Forelimb muscle (tissue), 1 donor: ENCODE measurements at places on chromosomes 1 and 21. TPM values are rescaled to one million over a fixed set of nuclear protein-coding genes. Genes with fewer than 3 reads are reported as not detected.

- DNase-seq = no peak
Measured at GRCh38 chr1:154863315-154864174, 6.5 kb downstream of the KCNN3 start.

- DNase-seq = no peak
Measured at GRCh38 chr1:244436336-244437085, 15.2 kb downstream of the ADSS2 start.

DNA sequence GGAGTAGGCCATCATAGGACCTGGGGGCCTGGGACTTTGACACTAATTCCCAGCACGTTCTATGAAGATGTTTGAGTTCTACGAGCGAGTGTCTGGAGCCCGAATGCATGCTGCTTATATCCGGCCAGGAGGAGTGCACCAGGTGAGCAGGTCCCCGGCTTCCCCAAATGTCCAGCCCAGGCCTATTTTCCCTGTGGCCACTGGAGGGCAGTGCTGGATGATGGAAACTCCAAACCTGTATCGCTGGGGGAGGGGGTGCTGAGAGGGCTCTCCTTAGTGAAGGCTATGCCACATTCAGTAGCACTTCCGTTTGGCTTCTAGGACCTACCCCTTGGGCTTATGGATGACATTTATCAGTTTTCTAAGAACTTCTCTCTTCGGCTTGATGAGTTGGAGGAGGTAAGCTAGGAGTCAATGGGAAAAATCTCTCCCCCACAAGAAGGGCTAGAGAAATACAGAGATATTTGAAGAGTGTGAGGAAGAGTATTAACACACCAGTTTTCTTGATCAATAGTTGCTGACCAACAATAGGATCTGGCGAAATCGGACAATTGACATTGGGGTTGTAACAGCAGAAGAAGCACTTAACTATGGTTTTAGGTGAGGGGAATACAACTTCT is 5.2 kb upstream of the FCER1G start:
- DNase-seq = no peak

DNA sequence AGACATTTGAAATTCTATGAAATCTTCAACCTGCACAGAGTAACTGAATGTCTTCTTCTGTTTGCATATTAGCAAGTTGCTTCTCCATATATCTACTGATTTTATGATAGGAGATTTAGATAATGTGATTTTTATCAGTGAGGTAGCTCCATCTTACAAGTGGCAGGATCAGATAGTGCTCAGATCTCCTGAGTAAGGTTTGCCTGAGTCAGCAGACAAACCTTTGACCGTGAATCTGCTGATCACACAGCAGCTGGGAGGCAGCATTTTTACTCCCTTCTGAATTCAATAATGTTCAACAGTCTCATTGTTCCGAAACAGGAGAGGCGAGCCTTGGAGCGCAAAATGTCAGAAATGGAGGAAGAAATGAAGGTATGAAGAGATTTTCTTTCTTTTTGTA is 141.4 kb downstream of the SYT2 start:
- no peak for DNase-seq

The SELP gene
- polyA plus RNA-seq = 1.2 TPM

GRCh38 chr1:106038260-106038659 is 1018.2 kb upstream of the PRMT6 start:
- no peak for DNase-seq

DNA sequence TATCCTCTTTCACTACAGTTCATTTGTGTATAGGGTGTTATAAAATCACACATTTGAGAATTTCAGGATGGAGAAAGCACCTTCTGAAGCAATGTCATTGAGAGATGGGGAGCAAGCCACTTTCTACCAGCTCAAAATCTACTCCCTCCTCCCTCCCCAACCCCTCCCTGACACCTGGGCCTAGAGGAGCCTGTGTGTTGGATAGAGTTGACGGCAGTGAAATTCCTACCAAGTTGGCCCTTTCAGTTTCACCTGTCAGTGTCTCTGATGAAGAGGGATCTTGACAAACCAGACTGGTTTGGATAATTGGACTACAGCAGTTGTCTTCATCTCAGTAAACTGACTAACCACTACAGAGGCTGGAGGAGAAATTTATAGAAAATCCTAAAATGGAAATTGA is 125.0 kb upstream of the HOOK1 start:
- DNase-seq = no peak

DNA sequence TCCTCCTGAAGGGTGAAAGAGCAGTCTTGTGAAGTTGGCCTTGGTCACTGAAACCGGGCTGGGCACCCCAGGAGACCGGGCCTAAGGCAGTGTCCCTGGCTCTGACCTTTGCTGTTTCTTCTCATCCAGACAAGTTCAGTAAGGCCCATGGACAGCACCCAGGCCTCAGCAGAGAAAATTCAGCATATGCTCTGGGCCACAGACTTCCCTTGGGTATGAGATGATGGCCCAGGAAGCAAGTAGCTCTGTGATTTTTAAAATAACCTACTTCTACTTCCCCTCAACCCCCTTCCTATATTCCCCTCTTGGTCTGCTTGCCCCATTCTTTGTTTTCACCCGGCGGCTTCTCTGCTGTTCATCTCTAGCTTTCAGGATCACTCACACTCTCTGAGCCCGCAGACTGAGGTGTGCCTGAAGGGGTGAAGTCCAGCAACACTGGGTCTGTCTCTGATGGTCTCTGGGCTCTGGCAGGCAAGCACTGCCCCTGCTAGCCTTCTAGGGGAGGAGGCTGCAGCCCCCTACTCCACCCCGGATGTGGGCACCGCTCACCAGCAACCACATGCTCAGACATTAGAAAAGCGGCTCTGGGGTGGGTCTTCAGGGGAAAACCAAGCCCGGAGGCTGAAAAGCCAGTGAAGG is 2.9 kb upstream of the GPR25 start:
- no peak for DNase-seq

GRCh38 chr1:232426801-232427200 is 203.1 kb downstream of the SIPA1L2 start:
- DNase-seq = no peak

- peak; percentile 80 for DNase-seq
Measured at GRCh38 chr1:234722904-234723720, 113.1 kb upstream of the IRF2BP2 start.

GRCh38 chr1:143672983-143673382 is 298.8 kb downstream of the FAM72C start:
- no peak for DNase-seq

The OPN3 gene
- polyA plus RNA-seq = 15.3 TPM

DNA sequence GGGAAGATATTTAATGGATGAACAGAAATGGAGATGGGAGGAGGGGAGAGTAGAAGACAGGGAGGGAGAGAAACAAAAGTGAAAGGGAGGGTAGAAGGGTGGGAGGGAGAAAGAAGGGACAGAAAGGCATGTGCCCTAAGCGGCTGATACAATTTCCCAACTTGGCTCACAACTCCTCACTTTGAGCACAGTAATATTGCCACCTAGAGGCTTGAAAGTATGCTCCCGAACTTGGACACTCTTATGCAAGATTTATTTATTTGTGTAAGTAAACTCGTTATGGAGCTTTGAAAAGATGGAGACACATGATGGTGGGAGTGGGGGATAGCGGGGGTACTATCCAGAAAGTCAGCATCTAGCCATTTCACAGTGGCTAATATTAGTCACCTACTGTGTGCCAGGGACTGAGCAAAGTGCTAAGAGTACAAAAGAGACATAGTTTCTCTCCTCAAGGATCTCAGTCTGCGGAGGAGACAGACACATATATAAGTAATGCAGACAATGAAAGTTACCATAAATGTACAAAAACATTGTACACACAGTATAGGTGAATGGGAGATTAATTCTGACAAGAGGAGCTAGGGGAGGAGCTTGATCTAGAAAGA is 189.7 kb downstream of the SEC16B start:
- peak; percentile 24 for DNase-seq

The TMEM79 gene
- polyA plus RNA-seq = 4.3 TPM

The CYP4A22 gene
- 0.09 TPM for polyA plus RNA-seq

GRCh38 chr1:88275259-88275862 is 408.7 kb upstream of the PKN2 start:
- DNase-seq = peak; percentile 6

DNA sequence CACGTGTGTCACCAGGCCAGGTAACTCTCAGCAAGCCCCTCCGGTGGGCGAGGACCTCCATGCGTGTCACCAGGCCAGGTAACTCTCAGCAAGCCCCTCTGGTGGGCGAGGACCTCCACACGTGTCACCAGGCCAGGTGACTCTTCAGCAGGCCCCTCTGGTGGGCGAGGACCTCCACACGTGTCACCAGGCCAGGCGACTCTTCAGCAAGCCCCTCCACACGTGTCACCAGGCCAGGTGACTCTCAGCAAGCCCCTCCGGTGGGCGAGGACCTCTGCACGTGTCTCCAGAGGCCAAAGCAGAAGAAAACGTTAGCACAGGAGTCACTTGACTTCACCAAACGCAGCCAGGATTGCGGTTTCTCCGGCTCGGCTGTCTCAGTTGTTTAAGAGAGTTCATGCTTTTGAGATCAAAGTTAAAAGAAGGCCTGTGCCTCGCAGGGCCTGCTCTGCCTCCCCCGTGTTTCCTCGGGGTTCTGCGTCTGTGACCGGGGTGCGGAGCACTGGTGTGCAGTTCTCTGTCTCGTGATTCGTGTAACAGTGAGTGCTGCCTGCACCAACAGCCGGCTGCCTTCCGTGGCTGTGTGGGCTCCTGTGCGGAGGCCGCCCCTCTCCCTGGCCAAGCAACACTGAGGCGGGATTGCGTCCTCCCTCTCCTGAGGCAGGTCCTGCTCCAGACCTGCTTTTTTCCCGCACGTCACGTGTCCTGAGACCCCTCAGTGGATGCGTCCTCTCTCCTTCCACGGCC is 56.6 kb downstream of the PRKCZ start:
- DNase-seq = no peak

- no peak for DNase-seq
Measured at GRCh38 chr1:116097626-116098025, 13.6 kb upstream of the MAB21L3 start.

The AGBL4 gene
- 0.15 TPM for polyA plus RNA-seq

DNA sequence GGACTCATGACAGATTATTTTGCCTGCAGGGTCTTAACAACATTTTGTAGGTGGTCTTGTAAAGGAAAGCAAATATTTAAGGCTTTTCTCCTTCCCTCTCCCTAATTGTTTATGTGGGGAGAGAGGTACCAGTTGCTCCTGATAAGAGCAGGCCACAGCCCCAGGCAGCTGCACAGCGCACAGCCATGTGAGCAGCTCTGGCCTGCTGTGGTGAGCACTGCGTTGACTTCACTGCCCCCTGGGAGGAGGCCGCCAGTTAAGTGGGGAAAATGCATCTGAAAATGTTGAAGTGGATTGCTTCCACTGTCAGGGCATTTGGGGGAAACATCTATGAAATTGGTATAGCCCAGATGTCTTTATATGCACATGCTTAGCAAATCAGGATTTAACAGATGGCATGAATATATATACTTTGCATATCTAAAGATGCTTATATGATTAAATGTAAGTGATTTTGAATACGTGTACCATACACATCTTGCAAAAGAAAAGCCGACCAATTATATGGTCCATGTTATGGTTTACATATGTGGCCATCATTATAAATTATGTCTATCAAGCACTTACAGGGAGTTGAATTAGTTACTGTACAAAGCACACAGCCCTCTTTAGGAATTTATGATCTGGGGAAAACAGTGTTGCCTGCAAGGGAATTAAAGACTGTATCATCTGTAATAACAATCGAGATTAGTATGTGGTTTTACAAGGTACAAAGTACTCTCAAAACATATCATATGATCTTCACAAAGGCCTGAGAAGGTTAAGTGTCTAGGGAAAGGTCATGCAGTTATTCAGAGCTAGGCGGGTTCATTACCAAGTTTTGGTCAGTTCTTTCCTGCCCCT is 132.1 kb downstream of the RHOU start:
- DNase-seq = no peak

- no peak for DNase-seq
Measured at GRCh38 chr21:45248301-45248892, 39.3 kb downstream of the POFUT2 start.

DNA sequence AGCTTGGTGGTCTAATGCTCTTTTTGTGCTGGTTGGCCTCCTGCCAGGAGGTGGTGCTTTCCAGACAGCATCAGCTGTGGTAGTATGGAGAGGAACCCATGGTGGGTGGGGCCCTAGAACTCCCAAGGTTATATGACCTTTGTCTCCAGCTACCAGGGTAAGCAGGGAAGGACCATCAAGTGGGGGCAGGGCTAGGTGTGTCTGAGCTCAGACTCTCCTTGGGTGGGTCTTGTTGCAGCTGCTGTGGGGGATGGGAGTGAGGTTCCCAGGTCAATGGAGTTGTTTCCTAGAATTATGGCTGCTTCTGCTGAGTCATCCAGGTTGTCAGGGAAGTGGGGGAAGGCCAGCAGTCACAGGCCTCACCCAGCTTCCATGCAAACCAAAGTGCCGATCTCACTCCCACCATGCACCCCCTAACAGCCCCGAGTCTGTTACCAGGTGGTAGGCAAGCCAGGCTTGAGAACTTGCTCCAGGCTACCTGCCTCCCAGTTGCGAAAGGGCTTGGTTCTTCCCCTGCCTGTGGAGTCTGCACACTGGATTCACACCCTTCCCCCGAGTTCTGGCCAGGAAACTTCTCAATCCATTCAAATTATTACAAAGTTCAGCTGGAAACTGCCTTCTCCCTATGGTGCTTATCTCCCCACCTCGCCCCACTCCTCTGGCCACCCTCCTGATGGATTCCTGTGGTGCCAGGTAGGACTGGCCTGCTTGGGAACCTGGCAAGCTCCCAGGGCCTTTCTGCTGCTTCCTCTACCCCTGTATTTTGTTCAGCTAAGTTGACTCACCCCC is 37.8 kb downstream of the DRAM2 start:
- no peak for DNase-seq
